ENCODE measurements at places on chromosomes 12 and 14.

DNA sequence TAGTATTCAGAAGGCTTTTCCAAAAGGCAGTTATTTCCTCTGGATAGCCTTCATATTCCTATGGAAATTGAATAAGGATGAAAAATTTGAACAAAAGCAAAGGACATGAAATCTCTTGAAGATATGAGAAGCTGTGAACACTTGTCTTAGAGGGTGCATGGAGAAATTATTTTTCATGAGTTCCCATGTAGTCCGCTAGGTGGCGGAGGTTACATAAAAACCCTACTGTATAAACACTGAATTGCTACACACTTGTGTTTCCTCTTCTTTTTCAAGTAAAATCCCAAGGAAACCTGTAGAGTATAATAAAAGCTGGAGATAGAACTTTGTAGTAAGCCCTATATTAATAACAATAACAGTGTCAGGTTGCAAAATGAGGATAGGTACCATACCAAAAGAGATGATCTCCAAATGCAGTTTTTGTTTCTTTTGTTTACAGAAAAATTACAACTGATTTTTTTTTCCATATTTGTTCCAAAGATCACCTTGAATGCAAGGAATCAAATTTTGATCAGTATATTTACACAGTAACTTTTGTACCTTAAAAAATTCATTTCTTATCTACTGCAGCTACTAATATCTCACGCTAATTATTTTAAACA lies 37.8 kb upstream of the OR4E1 start:
- peak; percentile 39 for DNase-seq

GRCh38 chr14:77026930-77027537 lies 1.5 kb downstream of the IRF2BPL start:
- peak; percentile 47 for DNase-seq

- DNase-seq = peak; percentile 72
Measured at GRCh38 chr14:68843471-68844209, 50.8 kb upstream of the ZFP36L1 start.

DNA sequence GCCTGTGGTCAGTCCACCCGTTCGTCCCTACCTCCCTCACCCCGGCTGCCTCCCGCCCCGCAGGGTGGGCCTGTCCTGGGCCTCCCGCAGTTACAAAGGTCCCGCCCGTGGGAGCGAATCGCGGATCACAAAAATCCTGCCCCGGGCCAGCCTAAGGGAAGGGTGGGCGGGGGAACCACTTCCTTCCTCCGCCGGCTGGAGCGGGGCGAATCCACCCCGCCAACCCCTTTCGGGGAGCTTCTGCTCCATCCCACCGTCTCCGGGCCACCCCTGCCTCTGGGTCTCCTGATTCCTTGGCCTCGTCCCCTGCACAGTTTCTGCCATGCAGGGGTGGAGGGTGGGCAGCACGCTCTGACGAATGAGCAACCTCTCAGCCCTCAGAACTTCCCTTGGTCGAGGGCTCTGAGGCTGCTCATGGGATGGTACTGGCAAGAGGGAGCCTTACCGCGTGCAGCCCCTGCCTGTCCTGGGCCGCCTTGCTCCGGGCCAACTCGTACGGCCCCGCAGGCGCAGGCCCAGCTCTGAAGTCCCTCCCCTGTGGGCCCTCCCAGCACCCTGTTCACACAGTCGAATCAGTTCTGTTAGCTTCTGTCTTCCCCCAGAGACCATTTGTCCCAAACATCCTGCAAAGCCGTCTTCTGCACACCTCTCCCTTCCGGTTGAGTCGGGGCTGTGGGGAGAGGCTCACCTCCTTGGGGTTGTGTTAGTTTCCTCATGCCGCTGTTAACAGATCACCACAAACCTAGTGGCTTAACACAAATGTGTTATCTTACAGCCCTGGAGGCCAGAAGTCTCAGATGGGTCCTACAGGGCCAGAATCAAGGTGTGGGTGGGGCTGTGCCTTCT lies 589 bp upstream of the HVCN1 start:
- DNase-seq = no peak

DNA sequence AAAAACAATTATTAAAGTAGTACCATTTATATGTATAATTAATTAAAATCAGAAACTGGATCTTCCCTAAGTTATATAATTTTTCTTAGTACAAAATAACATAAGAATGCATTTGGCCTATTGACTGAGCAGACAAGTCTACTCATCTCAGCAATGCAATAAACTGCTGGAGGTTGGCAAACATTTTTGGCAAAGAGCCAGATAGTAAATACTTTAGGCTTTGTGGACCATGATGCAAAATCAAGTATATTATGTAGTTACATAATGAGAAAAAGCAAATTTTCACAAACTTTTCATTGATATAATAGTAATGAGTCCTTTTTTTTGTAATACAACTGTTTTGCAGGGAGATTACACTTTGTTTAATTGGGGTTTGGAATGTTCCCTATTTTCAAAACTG lies 30.9 kb downstream of the ERGIC2 start:
- peak; percentile 62 for DNase-seq

All from NCI-H1105 treated with DMSO at 0.1 percent for 48 hours (cell line).